ENCODE measurements at places on chromosomes 2 and 18.

DNA sequence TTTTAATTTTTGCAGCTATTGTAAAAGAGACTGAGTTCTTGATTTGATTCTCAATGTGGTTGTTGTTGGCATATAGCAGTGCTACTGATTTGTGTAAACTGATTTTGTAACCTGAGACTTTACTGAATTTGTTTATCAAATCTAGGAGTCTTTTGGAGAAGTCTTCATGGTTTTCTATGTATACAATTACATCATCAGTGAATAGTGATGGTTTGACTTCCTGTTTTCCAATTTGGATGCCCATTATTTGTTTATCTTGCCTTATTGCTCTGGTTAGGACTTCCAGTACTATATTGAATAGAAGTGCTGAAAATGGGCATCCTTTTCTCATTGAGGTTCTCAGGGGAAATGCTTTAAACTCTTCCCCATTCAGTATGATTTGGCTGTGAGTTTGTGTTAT lies 99.7 kb downstream of the GULP1 start:
- no peak for DNase-seq

- DNase-seq = no peak
These were observed 5.5 kb downstream of the ATP6V1B1 start for GRCh38 chr2:70941186-70941585.

GRCh38 chr18:22640281-22640842 lies 222.6 kb upstream of the CTAGE1 start:
- DNase-seq = no peak

DNA sequence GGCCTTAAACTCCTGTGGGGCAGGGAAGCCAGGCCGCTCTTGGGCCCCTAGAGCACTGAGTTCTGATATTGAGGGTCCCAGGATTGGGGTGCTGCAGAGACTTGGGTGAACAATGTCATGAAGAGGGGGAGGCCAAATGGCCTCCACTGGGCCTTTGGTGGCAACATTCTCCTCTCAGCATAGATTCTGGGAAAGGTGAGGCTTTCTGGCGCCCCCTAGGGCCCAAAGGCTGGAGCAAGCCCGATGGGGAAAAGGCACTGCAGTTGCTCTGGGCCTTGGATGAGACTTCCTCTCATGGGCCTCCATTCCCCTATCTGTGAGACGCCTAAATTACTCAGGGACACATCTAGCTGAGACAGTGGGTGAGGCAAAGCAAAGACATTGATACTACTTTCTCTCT lies 84.8 kb downstream of the ACAA2 start:
- no peak for DNase-seq

- DNase-seq = no peak
These were observed 980 bp upstream of the SPTBN1 start for GRCh38 chr2:54455131-54455562.

GRCh38 chr2:215031321-215031720 lies 107.1 kb downstream of the ABCA12 start:
- no peak for DNase-seq

DNA sequence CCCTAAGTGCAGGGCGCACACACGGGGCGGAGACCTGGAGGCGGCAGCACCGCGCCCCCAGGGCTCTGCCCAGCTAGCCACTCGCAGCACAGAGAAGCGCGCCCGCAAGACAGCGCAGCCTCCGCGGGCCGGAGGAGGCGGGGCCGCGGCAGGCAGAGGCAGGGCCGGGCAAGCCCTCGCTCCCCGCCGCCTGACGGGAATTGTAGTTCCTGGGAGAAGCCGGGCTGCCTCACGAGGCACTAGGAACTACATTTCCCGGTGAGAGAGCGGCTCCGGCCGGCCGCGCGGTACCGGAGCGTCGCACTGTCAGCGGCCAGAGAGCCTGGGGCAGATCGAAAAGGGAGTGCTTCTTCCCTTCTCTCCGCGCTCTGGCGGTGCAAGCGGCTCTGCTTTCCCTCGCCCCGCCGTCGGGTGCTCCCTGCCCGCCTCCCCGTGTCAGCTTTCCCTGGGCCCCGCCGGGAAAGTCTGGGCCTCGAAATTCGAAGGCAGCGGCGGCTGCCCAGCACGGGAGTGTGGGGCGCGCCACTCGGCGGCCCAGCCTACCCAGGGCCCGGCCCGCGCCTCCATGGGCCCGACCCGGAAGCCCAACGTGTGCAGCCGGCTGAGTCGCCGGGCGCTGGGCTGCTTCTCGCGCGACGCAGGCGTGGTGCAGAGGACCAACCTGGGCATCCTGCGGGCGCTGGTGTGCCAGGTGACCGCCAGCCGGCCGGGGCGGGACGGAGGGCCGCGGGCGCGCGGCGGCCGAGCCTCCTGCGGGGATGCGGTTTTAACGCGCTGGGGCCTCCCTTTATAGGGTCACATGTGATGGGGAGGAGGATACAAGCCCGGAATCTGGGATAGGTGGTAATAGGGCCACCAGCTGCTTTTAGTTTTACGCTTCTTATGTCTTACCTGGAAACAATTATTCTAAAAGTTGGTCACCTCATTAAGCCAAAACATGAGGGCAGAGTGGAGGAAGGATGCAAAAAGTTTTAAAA lies at the start of gene DCAF17:
Gene DCAF17 (plus strand): TSS at position 214 of the 977 bp plus-strand sequence. CDS start 352 bp downstream, at position 566.
- DNase-seq = peak; percentile 68

GRCh38 chr2:207216457-207216856 lies 50.7 kb upstream of the KLF7 start:
- DNase-seq = no peak

DNA sequence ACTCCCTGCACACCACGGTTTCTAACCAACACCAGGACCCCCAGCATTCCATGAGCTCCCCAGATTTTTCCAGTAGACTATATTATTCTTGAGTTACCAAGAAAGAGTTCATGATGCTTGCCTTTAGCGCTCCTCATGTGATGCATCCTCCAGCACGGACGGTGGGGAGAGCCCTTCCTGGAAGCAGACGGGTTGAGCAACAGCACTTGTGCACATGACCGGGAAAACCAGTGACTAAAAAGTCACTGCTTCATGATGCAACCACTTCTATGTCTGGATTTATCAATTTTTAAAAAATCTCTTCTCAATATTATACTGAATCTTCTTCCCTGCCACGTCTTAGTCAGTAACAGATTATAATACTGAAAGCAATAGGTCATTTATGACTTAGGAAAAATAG lies 20.4 kb upstream of the DOK6 start:
- no peak for DNase-seq

- peak; percentile 64 for DNase-seq
These were observed 105.3 kb upstream of the FOSL2 start for GRCh38 chr2:28287256-28287915.

GRCh38 chr18:2148823-2149222 lies 422.5 kb downstream of the METTL4 start:
- DNase-seq = no peak

DNA sequence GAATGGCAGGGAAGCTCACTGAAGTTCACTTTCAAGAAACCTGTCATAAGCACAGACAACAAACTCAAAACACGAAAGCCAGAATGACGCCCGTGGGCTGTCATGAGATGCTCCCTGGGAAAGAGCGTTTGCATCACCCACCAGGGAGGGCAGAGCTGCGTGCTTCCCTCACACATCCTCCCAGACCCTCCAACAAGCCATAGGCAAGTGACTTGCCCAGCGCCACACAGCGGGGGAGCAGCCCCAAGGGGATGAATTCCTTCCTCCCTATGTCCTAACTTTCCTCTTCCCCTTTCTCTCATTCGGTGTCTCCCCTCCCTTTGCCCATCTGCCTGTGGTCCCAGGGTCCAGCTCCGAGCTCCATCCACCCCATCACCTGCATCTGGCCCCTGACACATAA lies 10.7 kb downstream of the BIN1 start:
- DNase-seq = no peak

- no peak for DNase-seq
These were observed 85.0 kb downstream of the USP40 start for GRCh38 chr2:233481368-233482142.

DNA sequence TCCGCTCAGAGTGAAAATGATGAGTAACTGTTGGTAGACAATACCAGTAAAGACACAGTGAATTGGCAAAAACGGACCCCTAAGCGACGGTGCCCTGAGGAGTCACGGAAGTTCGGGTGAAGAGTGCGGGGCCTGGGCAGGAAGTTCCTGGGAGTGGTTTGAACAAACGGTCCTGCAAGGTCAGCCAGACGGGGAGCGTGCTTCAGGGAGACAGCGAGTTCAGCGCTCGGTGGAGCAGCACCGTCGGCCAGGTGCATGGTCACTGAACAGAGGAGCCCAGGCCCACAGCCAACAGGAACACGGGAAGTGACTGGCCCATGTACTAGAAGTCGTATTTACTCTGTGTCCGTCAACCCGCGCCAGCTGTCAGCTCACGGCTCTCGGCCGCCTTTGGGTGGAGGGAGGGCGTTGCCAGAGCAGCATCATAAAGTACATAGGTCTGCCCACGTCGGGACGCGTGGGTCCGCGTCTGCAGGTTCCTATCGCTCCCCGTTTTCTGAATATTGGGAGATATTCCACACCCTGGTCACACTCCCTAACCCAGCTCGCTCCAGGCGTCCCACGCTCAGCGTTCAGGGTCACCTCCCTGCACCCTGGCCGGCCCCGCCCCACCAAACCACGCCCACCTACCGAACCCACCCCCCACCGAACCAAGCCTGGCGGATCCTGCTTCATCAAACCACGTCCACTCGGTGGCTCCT lies 75.6 kb upstream of the UXS1 start:
- no peak for DNase-seq

GRCh38 chr2:133352719-133353118 lies 215.5 kb downstream of the NCKAP5 start:
- no peak for DNase-seq

GRCh38 chr18:62878305-62878704 lies 163.0 kb downstream of the PHLPP1 start:
- no peak for DNase-seq

- DNase-seq = no peak
These were observed 26.7 kb downstream of the ITGA4 start for GRCh38 chr2:181483876-181484275.

- DNase-seq = no peak
These were observed 42.9 kb downstream of the DOK1 start for GRCh38 chr2:74597410-74597809.

GRCh38 chr2:191635333-191636234 lies 42.4 kb upstream of the NABP1 start:
- peak; percentile 43 for DNase-seq

DNA sequence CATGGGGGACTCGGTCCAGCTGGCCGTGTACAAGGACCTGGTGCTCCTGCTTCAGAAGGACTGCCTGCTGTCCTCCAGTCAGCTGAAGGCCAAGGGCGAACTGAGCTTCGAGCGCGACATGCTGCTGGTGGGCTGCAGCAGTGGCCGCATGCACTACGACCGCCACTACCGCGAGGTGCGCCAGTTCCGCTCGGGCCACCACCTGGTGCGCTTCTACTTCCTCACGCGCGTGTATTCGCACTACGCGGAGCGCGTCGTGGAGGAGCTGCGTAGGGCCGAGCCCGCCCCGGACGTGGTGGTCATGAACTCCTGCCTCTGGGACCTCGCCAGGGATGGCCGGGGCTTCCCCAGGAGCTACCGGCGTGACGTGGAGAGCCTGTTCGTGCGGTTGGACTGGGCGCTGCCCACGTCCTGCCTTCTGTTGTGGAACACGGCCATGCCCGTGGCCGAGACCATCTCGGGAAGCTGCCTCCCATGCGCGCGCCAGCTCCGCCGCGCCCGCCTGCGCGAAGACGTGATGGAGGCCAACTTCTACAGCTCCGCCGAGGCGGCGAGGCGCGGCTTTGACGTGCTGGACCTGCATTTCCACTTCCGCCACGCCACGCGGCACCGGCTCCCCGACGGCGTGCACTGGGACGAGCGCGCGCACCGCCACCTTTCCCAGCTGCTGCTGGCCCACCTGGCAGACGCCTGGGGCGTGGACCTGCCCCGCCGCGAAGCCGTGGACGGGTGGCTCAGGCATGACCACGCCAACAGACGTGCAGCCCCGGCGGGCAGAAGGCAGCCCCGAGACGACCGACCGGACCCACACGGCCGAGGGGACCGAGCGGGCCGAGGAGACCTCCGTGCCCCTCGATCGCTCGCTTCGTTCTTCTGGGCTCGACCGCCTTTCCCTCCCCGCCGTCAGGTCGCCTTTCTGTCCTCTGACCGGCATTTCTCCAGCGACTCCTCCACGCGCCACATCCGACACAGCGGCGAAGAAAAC lies 293.9 kb upstream of the ERBB4 start:
- DNase-seq = no peak

DNA sequence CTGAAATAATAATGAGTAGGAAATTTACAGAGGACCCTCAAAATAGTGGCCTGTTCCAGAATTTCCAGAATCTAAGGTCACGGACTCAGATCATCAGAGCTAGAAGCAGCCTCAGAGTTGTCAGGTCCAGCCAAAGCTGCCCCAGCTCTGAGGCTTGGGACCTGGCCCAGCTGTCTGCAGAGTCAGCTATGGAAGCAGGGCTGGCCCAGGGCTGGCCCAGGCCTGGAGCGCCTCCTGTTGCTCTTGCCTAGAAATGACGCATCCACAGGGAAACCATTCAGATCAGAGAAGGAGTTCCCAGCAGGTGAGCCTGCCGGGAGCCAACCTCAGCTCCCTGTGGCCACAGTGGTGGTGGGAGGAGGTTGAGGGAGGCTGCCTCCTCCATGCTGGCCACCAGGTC lies 106.7 kb upstream of the ARL4C start:
- no peak for DNase-seq

DNA sequence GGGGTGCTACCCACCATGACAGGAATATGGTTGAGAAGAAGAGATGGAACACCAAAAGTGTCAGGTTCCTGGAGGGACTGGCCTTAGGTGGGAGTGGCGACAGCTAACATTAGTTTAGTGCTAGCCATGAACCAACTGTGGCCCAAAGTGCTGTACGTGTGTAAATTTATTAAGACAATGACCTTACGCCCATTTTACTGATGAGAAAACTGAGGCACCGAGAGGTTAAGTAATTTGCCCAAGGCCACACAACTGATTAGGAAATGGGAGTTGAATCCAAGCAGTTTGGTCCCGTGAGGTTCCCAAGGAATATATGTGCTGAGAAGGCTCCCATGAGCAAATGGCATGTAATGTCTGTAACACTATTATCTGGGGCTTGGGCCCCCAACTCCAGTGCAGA lies 109.5 kb upstream of the SLC1A4 start:
- DNase-seq = no peak

GRCh38 chr18:7164323-7165004 lies 46.9 kb upstream of the LAMA1 start:
- DNase-seq = no peak

DNA sequence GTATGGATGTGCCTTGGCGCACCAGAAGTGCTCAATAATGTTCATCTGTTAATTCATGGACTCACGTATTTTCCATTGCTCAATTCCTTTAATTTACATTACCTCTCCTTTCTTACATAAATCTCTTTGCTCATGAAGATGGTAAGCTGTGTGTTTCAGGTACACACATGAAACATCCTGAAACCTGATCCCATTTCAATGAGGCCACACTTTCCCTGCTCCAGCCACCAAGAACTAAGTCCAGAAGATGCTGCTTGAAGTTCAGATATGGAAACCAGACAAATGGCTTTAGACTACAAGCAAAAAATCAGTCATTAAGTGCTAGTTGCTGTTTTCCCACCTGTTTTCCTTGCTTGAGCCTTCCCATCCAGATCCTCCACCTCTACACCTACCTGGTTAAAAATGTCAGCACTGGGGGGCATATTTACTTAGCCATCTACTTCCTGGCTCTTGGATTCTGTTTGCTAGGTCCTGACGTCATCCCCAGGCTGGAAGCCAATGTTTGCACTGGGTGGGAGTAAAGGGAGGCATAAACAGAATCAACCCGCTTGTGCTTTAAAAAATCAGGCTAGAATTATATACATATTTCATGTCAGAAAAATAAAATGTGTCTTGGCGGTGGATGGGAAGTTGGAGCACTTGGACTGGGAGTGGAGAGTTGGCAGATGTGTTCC lies 309.7 kb downstream of the OSR1 start:
- DNase-seq = no peak

All from AG09309 (cell line).